ENCODE measurements at places on chromosomes 16 and 17. TPM values are rescaled to one million over a fixed set of nuclear protein-coding genes. Genes with fewer than 3 reads are reported as not detected.

CMTM1 gene
- total RNA-seq, result 3.1 TPM

CRHR1 gene
- total RNA-seq, result not detected

DCUN1D3 gene
- 42.4 TPM for total RNA-seq

ZPBP2 gene
- not detected for total RNA-seq

CDH3 gene
- total RNA-seq, result not detected

CDRT15L2 gene
- not detected for total RNA-seq
